Retinal pigment epithelial cell (primary cell): ENCODE measurements at places on chromosomes 5 and 9.

DNA sequence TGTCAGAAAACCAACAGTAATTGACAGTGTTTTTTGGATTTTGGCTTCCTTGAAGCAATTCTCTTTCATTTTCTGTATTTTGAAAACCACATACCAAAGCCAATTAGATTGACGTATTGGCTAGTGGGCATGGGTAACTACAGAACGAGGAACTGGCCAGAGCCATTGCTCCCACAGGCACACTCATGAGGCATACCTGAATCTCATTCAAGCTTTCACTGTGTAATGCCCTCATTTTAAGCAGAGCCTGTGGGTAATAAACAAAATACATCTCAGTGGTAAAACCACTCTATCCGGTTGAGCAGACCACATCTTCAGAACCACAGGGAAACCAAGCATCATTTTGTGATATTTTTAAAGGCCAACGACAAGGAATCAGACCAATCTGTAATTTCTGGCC, 394.1 kb downstream of the ZNF608 start:
- DNase-seq, result no peak

GRCh38 chr9:128702949-128703615, 779 bp downstream of the PKN3 start:
- DNase-seq, result no peak

DNA sequence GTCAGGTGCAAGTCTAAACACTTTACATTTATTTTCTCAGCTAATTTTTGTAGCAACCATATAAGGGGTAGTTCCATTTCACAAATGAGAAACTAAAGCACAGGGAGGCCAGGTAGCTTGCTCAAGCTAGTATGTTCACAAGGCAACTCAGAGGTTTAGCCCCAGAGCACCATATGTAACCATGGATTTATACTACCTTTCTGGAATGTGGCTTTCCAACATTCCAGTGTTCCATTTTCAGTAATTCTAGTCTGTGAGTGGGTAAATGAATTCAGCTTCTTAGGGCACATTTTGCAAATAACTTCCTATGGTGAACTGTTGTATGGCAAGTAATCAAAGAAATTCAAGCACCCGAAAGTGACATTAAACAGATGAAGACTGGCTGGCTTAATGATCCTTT, 25.0 kb upstream of the CAST start:
- no peak for DNase-seq

GRCh38 chr5:67813877-67814539, 401.5 kb upstream of the PIK3R1 start:
- DNase-seq, result peak; percentile 29

- DNase-seq, result no peak
Observed at GRCh38 chr5:96283589-96283988, 149.5 kb downstream of the PCSK1 start.

GRCh38 chr5:39102684-39103155, 28.5 kb upstream of the RICTOR start:
- DNase-seq, result no peak
